ENCODE measurements at places on chromosomes 13 and 19.

GRCh38 chr13:104301171-104301975 lies 1235.2 kb upstream of the SLC10A2 start:
- DNase-seq: no peak

- DNase-seq: no peak
Observed at GRCh38 chr13:61857198-61857597, 441.5 kb upstream of the PCDH20 start.

- peak; percentile 16 for DNase-seq
Observed at GRCh38 chr19:5128251-5128935, 159.5 kb downstream of the KDM4B start.

- DNase-seq: no peak
Observed at GRCh38 chr13:33016414-33017322, at the start of gene KL. Gene KL (plus strand): TSS chr13:33016423. CDS start chr13:33016441, 18 bp downstream.

DNA sequence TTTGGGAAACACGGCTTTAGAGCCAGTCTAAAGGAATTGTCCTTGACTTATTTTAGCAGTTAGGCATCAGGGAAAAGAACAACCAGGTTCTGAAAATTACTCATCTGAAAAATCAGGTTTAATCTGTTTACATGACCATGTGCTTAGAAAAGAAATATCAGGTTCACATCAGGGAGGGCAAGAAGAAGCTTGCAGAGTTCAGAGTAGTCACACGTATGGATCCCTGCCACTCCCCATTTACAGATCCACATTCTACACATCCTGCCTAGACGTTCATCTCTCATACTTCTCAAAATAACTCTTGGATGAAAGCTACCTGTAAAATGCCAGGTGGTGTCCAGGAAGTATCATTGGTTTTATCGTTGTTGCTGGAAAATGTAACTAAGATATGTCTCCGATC lies 14.0 kb upstream of the PHF11 start:
- no peak for DNase-seq

DNA sequence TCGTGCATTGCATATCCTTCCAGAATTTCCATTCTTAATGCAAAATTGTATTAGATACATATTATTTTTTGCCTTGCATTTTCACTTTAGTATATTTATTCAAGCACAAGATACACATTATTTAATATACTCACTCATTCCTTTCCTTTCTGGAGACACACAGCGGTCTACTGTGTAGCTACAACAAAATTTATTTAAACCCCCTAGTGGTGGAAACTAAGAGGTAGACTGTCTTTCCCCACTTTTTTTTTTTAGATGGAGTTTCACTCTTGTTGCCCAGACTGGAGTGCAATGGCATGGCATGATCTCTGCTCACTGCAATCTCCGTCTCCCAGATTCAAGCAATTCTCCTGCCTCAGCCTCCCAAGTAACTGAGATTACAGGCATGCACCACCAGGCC lies 2040.3 kb upstream of the PCDH20 start:
- DNase-seq: no peak

DNA sequence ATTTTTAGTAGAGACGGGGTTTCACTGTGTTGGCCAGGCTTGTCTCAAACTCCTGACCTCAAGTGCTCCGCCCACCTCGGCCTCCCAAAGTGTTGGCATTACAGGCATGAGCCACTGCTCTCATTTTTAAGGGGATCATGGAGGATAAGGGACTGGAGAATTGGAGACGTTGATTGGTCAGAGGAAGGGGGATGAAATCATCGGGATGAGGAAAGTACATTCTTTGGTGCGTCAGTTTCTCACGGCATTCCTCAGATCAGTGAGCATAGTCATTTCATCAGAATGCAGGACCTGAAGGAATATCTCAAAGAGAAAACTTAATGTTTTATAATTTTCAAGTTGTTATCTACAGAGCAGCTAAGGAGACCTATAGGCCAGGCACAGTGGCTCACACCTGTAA lies 14.0 kb downstream of the ZNF114 start:
- DNase-seq: peak; percentile 90

- DNase-seq: no peak
Observed at GRCh38 chr13:63409791-63410351, 1994.2 kb upstream of the PCDH20 start.

- no peak for DNase-seq
Observed at GRCh38 chr19:45506989-45507871, at the start of gene VASP. Gene VASP (plus strand): TSS chr19:45507479. CDS start chr19:45507772, 293 bp downstream.

DNA sequence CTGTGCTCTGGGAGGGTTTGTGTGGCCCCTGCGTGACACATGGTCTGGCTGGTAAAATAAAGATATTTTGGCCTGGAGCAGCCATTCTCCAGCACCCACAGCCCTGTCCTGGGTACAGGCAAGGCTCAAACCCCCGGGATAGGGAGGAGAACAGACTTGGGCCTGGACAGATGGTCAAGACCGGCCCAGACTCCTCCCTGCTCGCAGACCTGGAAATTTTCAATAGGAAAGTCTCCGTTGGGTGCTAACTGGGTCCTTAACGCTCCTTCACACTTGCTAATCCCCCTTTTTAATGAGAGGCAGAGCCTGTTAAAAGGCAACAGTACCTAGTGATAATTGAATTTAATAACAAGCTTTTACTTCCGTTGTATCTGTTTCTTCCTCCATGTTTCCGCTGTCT lies 2.5 kb downstream of the PALM start:
- DNase-seq: no peak

DNA sequence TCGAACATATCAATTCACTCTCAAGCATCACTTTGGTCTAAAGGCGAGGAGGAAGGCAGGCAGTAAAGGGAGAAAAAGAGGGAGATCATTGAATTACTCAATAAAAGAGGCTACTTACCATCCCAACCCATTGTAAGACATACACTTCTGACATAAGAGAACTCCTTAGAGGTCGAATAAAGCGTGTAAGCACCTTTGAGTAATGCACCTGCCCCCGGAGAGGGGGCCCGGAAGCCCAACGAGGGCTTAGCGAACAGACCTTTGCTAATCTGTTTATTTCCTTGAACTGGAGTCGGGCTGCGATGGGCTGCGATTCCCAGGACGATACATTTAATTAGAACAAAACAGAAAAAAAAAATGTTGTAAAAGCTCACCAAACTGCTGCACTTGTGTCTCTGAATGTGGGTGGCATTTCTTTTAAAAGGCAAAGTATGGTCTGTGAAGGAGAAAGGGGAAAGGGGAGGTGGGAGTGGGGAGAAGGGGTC lies 3.0 kb downstream of the ZC3H4 start:
- no peak for DNase-seq

GRCh38 chr13:30023196-30023895 lies 172.9 kb upstream of the UBL3 start:
- no peak for DNase-seq

DNA sequence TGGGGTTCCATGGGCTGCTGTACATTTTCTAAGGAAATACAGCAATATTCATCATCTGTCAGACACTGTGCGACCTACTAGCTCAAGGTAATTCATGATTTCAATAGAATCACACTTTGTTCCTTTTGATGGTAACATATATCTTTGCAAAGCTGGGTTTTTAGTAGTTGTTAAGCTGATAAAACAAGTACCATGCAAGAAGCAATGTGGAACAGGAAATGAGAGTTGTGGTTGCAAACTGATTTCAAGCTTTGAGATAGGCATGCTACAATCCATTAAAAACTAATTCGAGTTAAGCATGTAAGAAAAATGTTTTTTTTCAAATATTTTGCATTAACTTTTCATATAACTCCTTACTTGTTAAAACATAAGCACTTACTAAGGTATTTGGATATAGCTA lies 6.8 kb upstream of the MBNL2 start:
- DNase-seq: no peak

DNA sequence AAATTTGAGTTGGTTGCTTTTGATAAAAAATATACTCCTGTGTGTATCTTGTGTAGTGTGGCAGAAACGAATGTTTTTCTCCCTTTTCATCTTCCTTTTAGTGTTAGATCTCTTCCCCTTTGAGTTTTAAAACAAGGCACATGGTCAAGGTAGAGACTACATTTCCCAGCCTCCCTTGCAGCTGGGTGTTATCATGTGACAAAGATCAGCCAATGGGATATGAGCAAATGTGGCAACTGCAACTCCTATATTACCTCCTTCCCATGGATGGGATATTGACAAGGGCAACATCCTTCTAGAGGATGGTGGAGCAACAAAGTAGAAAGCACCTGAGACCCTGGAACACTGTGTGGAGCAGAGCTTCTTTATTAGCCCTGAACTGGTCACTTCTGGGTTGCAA lies 42.4 kb downstream of the ADGRE3 start:
- DNase-seq: no peak

DNA sequence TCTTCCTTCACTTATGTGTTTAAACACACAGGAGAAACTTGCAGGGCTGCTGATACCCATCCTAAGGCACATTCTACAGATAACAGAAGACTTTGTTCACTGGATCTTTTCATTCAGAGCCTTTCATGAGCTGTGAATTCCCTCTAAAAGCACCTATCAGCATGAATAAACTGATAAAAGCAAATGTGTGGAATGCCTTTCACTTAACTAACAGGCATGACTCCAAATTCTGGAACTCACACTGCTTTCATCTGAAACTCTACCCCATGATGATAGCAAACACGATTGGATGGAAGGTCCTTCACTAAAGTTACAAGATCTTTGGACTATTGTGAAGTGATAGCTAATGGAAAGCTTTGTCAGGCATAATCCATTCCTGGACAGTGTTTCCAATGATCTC lies 457.3 kb downstream of the EFNB2 start:
- no peak for DNase-seq

GRCh38 chr13:101698400-101698799 lies 245.9 kb downstream of the ITGBL1 start:
- no peak for DNase-seq

GRCh38 chr13:108212886-108213285 lies 2.5 kb downstream of the LIG4 start:
- DNase-seq: no peak

GRCh38 chr19:18419699-18420460 lies 682 bp downstream of the SSBP4 start:
- no peak for DNase-seq

GRCh38 chr13:38821770-38822551 lies 135.1 kb downstream of the FREM2 start:
- no peak for DNase-seq

GRCh38 chr13:22062478-22063205 lies 391.8 kb downstream of the FGF9 start:
- peak; percentile 11 for DNase-seq

GRCh38 chr13:84553227-84553626 lies 671.0 kb upstream of the SLITRK1 start:
- DNase-seq: no peak

- no peak for DNase-seq
Observed at GRCh38 chr13:31930490-31930889, 101.1 kb upstream of the FRY start.
